T-cell (primary cell): ENCODE measurements at places on chromosomes 13 and 19. TPM values are rescaled to one million over a fixed set of nuclear protein-coding genes. Genes with fewer than 3 reads are reported as not detected.

TEX101 gene
- total RNA-seq: not detected

ATP4A gene
- total RNA-seq: not detected

KLF5 gene
- total RNA-seq: 3.4 TPM

PRTN3 gene
- total RNA-seq: not detected

DNA sequence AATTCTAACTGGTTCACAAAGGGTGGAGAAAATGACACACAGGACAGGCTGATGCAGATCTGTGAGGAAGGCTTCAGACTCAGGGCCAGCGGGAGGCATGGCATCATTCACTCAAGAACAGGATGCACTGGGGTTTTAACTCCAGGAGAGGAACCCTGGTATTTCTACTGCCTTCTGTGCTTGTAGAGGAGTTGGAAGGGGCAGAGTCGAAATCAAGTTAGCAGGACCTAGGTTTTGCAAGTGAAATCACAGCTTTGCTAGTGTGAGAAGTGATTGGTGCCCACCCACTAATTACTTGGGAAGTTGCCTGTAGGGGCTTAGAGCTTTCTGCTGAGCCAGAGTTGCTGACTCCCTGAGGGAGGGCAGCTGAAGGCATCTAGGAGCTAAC is 92.7 kb downstream of the AKAP11 start:
- no peak for DNase-seq

- DNase-seq: no peak
These were observed 14.9 kb upstream of the ZNF91 start for GRCh38 chr19:23410155-23410554.

DNA sequence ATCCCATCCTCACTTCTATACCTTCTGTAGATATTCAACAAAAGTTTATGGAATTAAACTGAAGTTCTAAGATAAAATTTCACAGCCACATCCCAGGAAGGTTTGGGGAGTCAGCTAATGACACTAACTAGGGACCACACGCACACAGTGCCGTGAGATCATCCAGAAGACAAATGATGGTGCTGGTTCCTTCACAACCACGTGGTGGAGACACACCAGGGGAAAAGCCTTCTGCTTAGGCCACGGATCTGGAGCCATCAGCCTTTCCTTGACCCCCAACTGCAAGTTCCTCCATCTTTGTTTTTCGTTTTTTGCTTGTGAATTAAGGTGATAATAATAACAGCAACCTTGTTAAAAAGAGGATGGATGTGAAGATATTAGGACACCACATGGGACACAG is 241.6 kb upstream of the MAB21L1 start:
- DNase-seq: no peak
